ENCODE measurements at places on chromosomes 1 and 21.

GRCh38 chr1:159008744-159009188 is 941 bp upstream of the IFI16 start:
- DNase-seq: no peak

DNA sequence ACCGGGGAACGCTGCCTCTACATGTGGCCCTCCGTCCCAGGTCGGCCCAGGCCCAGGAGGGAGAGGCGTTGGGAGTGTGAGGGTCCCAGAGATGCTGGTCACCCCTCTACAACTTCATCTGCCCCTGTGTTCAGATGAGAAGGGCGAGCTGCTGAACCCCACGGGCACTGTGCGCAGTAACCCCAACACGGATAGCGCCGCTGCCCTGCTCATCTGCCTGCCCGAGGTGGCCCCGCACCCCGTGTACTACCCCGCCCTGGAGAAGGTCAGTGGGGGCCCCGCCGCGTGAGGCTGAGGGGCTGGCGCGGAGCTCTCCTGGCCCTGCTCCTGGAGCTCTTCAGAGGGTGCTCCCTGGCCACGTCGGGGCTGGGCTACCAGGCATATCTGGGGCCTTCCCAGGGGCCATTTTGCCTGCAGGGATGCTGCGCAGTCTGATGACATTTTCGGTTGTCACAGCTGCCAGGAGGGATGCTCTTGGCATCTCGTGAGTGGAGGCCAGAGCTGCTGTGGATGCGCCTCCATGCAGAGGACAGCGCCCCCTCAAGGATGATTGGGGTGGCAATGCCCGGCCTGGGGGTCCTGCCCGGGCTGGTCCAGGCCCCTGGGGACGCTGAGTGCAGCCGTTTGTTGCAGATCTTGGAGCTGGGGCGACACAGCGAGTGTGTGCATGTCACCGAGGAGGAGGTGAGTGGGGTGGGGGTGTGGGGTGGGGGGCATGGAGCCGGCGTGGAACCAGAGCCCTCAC is 68.6 kb downstream of the PIK3CD start:
- no peak for DNase-seq

GRCh38 chr1:57736940-57737339 is 313.1 kb upstream of the DAB1 start:
- no peak for DNase-seq

DNA sequence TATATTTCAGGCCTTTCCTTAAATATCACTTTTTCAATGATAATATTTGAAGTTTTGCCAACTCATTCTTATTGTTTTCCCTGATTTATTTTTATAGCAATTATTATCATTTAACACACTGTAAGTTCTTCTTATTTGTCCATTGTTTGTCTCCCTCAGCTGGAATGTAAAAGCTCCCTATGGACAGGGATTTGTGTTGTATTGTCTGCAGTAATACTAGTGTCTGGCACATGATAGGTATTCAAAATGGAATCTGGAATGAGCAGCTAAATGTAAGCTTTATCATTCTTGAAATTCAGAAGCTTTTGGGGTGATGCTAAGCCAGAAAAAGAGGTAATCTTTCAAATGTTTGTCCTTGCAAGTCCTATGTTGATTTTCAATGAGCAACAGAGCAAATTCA is 112.1 kb downstream of the NEGR1 start:
- DNase-seq: no peak

DNA sequence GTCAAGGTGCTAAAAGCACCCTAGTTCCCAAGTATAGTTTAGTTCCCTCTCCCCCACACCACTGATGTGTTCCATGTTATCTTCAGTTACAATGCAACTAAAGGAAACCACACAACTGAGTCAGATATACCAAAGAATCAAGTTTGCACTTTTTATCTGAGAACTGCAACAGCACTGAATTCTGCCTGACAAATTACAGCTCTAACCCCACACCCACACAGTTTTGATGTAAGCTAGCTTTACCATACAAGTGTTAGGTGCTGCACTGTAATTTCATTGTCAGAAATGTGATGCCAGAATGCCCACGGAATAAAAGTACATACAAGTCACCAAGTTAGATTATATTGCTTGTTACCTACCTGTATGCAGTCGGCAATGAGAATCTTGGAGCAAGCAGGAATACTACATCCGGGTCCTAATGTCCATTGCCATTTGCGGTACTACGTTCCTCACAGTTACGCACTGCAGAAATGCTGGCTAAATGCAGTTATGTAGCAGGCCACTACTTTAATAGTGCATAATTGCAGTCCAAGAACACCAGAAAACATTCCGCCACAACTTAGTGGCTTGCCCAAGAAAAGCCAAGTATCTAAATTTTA is 12.1 kb downstream of the SFPQ start:
- no peak for DNase-seq

DNA sequence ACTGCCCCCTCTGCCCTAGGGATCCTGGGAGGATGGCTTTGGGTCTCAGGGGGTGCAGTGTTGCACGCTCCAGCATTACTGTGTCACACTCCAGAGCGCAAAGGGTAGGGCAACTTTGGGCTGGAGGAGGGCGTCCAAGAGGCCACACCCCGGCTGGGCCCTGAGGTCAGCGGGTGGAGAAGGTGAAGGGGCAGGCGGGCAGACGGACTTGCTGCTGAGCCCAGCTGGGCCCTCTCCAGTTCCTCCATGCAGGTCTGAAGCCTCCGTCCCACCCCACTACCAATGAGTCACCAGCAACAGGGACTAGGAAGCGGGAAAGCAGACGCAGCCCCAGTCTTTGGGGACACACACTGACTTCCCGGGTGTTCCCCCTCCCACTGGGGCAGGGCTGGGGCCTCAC is 116.0 kb downstream of the CASZ1 start:
- no peak for DNase-seq

GRCh38 chr1:70465911-70466310 is 54.8 kb downstream of the CTH start:
- no peak for DNase-seq

GRCh38 chr1:165565751-165566490 is 22.1 kb downstream of the LRRC52 start:
- DNase-seq: no peak

Measured in AG08395 (cell line).